Upper lobe of left lung (tissue), 6 donors: ENCODE measurements at places on chromosomes 5 and 9. TPM values are rescaled to one million over a fixed set of nuclear protein-coding genes. Genes with fewer than 3 reads are reported as not detected.

DNA sequence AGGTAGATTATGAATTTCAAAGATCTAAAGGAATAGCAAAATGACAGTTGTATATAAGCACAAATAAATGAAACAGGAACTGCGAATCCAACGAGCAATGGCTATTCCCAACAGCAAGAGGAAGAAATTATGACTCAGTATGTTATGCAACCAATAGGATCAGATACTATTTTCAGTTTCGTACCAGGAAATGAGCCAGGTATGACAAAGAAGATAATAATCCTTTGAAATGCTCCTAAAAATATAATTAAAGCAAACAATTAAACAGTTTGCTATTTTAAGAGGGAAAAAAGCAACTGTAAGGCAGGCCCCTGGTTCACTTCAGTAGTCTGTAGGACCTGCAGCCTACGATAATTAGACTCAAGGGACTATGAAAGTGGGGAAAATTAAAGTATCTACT, 58.9 kb downstream of the AUH start:
- no peak for DNase-seq

The HAVCR2 gene
- 15.2 TPM for total RNA-seq

DNA sequence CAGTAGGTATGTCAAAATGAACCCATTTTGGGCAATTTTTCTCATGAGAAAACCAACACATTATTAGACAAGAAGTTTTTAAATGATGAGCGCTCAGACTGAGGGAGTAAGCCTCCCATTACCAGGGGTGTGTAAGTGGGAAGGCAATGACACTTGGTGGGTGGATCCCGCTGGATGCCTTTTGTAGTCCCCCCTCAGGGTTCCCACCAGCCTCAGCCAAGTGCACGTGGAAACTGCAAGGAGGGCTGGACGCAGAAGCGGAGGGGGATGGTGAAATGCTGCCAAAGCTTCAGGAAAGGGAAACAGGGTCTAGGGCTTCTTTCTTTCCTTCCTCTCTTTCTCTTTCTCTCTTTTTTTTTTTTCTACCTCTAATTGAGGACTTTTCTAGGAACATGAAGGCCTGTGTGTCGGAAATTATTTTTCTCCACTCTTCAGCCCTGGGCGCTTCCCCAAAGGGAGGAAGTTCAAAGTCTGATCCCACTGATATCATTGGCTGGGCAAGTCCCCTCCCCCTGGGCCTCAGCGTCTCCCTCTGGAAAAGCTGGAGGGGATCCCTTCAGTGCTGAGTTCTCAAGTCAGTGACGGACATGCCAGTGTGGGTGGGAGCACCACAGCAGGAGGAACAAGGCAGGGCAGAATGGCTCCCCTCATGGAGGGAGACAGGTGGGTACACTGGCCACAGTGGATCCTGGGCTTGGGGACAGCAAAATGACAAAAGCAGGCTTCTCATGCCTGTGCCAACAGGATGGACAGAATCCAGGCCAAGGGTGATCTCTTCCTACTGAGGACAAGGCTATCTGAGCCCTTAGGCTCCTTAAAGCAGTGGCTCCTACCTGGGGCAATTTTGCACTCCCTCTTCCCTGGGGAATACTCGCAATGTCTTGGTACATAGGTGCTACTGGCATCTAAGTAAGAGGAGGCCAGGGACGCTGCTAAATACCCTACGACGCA, 23.9 kb upstream of the SLC25A51 start:
- DNase-seq, result no peak

The GPR150 gene
- 2.0 TPM for total RNA-seq

GRCh38 chr9:112863214-112863613, 27.5 kb downstream of the SLC46A2 start:
- no peak for DNase-seq

The FAM163B gene
- not detected for total RNA-seq

The ECSCR gene
- total RNA-seq, result 8.4 TPM

The PRDM9 gene
- not detected for total RNA-seq

The NKD2 gene
- total RNA-seq, result 126 TPM

GRCh38 chr5:123756318-123756665, 244.3 kb downstream of the CSNK1G3 start:
- no peak for DNase-seq

GRCh38 chr5:119048246-119048645, 22.6 kb upstream of the DMXL1 start:
- no peak for DNase-seq

DNA sequence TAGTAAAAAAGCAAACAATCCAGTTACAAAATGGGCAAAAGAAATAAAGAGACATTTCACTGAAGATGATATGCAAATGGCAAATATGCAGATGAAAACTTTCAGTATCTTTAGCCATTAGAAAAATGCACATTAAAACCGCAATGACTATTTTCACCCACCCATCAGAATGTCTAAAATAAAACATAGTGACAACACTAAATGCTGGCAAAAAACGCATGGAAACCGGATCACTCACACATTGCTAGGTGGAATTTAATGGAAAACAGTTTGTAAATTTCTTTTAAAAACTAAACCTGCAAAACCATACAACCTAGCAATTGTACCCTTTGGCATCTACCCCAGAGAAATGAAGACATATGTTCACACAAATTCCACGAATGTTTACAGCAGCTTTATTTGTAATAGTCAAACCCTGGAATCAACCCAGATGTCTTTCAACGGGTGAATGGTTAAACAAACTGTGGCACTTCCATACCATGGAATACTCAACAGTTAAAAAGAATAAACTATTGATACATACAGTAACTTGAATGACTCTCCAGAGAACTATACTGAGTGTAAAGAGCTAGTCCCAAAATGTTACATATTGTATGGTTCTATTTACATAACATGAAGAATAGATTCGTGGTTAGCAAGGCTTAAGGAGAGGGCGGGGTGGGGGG, 17.2 kb upstream of the PAM start:
- no peak for DNase-seq

The MRPL22 gene
- 29.8 TPM for total RNA-seq

The C9 gene
- 0.51 TPM for total RNA-seq

DNA sequence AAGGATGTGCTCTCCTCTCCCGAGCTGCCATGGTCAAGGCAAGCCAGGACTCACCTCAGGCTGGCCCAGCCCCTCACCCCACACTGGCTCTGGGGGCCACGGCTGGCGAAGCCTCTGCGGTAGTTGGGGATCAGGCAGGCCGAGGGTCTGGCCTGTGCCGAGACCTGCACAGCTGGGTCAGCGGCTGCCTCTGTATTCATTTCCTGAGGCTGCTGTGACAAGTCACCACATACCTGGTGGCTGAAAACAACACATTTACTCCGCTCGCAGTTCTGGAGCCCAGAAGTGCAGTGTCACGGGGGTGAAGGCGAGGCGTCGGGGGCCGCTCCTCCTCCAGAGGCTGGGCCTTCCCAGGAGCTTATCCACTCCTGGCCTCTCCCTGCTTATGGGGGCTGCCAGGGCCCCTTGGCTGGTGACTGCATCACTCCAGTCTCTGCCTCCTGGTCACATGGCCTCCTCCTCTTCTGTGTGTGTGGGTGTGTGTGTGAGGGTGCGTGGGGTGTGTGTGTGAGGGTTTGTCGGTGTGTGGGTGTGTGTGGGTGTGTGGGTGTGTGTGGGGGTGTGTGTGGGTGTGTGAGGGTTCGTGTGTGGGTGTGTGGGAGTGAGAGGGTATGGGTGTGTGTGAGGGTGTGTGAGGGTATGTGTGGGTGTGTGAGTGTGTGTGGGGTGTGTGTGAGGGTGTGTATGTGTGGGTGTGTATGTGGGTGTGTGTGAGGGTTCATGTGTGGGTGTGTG, 3.2 kb upstream of the SCGB3A1 start:
- peak; percentile 14 for DNase-seq

GRCh38 chr5:67203701-67204074, 7.1 kb upstream of the CD180 start:
- DNase-seq, result no peak

The C7 gene
- 224 TPM for total RNA-seq

DNA sequence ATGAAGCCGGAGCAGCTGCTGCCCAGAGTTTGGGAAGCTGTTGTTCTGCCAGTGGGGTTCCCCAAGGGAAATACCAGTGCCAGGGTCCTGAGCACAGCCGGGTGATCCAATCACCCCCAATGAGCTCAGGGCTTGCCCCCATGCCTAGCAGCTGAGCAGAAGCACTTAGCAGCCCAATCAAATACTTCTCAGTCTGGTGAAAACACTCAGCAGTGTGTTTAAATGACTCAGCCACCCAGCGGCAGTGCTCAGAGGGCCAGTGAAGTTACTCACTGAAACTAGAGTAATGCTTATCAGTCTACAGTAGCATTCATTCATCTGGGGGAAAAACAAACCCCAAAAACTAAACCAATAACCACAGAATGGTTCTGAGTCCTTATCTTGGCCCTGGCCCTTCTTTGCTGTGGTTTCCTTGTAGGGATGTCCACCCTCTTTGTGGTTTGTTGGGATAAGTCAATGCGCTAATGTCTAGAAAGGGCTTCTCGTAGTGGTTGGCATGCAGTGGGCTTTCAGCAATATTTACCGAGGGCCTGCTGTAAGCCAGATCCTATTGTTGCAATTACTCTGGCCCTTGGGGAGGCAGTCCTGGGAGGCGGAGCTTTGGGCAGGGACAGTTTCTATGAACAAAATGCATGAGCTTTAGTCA, 43.1 kb downstream of the LHX2 start:
- DNase-seq, result no peak

DNA sequence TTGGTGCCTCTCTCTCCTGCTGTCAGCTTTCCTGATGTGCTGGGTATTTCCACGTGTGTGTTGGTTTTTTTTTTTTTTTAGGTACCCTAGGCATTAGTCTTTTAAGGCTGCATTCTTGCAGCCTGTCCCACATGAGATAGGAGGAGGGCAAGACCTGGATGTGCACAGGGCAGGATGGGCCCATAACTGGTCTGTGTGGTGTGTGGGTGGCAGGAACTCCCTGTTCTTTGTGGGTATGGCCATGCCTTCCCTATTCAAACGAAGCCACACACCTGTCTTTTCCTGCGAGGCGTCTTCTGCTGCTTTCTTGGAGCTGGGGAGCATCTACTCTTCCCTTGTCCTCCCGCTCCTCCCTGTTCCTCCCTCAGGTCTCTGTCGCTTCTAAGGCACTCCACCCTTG, 6.8 kb downstream of the SYK start:
- DNase-seq, result no peak

DNA sequence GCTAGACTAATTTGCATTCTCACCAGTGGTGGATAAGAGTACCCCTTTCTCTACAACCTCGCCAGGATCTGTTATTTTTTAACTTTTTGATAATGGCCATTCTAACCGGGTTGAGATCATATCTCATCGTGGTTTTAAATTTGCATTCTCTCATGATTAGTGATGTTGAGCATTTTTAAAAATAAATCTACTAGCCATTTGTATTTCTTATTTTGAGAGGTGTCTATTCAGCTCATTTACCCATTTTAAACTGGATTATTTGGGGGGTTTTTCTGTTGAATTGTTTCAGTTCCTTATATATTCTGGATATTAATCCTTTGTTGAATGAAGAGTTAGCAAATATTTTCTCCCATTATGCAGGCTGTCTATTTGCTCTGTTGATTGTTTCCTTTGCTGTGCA, 139.6 kb downstream of the ARSB start:
- no peak for DNase-seq

DNA sequence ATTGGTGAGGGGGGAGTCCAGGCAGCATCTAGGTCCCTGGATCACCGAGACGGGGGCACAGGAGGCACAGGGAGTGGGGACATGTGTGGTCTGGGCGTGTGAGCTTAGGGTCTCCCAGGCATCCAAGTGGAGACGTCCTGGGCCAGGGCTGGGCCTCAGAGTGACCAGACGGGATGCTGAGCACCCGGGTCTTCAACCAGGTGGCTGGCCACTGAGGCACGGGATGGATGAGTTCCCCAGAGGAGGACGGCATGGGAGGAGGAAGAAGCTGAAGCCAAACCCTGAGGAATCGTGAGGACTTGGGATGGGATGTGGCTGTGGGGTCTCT, 88.0 kb downstream of the LMX1B start:
- no peak for DNase-seq

The SH3GL2 gene
- total RNA-seq, result 2.3 TPM

The PCA3 gene
- not detected for total RNA-seq

The SMIM33 gene
- not detected for total RNA-seq

The TEX53 gene
- not detected for total RNA-seq
